ENCODE measurements at places on chromosomes 4 and X. TPM values are rescaled to one million over a fixed set of nuclear protein-coding genes. Genes with fewer than 3 reads are reported as not detected.

The CT45A10 gene
- not detected for total RNA-seq

The SPP1 gene
- 190 TPM for total RNA-seq

The NHSL2 gene
- total RNA-seq: 0.78 TPM

The PSAPL1 gene
- not detected for total RNA-seq

The TCEAL6 gene
- 6.7 TPM for total RNA-seq

The NAA11 gene
- not detected for total RNA-seq

The AKAP14 gene
- total RNA-seq: 1.4 TPM

The GPR119 gene
- total RNA-seq: not detected

The MAD2L1 gene
- 7.2 TPM for total RNA-seq

The XAGE1A gene
- total RNA-seq: not detected

The GPC4 gene
- total RNA-seq: 2.5 TPM

The TXK gene
- total RNA-seq: 3.1 TPM

The SUPT20HL1 gene
- not detected for total RNA-seq

The MAGEA12 gene
- not detected for total RNA-seq

The UGT2B7 gene
- not detected for total RNA-seq

The PPID gene
- 27.1 TPM for total RNA-seq

The STPG2 gene
- total RNA-seq: 15.6 TPM

Measured in occipital lobe (tissue), 3 donors.